Right atrium auricular region (tissue), 2 donors: ENCODE measurements at places on chromosomes 7 and 10.

DNA sequence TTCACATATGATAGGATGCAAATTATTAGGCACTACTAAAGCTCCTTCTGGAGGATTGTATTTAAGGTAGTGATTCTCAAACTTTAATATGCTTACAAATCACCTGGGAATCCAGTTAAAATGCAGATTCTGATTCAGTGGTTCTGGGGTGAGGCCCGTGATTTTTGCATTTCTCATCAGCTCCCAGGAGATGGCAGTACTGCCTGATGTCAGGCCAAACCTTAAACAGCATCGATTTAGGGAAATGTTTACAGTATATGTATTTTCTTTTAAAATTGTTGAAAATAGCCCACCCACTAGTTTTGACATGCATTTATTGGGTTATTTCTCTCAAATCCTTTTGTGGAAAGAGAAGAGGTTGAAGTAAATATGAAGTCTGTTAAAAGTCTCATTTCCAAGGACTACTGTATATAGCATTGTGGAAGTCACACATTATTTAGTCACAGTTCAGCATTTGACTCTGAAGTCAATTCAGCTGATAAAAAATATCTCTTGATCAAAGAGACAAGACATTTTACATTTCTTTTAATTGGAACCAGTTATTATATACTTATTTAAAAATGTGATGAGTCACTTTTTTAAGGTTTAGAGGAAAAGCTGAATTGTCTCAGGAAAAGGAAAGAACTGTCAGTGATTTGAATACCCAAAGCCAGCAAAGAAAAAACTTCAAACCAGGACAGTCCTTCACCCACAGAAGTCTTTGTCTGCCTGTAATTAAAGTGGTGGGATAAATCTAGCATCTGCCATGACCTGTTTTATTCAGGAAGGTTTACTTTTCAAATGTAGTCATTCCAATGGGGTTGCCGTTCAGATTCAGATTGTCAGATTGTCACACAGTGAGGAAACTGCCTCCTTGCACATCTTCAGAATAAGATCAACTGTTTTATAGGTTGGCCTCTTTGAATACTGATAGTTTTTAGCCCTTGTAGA, 21.1 kb upstream of the HBP1 start:
- no peak for DNase-seq

DNA sequence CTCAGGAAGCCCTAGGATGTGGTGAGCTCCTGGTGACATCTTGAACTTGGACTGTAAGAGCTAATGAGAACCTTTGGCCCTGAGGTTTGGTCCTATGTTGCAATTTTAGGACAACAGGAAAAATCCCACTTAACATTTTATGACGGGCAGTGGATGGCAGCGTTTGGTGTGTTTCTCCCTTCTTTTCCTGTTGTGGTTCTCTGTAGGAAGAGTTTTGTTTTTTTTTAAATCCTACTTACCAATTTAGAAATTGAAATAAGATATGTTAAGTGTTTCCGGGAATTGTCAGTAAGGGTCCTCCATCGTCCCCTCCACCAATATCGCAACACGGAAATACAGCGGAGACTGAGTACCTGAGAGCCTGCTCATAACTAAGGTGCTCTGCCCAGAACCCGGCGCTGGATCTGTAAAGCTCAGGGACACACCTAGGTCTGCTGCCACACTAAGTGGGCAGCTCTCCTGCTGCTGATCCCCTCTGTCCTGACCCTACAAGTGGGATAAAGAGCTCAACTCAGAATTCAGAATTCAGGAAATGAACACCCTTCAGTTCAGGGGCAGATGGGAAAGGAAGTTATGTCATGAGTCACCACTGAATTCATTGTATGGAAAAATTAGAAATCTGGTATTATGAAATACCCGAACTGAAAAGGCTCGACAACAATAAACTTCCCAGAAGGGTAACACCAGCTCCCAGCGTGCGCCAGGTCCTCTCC, 9.1 kb upstream of the PROSER2 start:
- DNase-seq: no peak

DNA sequence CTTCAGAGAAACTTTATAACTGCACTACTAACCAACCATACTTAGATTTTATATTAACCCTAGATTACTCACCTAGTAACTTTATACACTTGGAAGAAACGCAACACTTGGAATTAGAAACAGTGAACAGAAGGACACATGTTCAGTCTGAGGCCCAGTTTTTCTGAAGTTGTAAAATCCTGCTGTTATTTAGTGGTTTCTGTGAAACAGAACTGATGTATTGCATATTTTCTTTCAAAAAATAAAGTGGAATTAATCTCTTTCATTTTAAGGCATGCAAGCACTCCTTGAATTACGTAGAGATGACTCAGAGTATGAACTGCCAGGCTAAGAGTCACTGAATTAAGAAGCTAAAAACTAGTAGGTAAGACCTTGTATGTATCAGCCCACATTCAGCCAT, 215.8 kb downstream of the SKAP2 start:
- DNase-seq: no peak

GRCh38 chr7:44331682-44332081, 6.3 kb upstream of the CAMK2B start:
- no peak for DNase-seq

DNA sequence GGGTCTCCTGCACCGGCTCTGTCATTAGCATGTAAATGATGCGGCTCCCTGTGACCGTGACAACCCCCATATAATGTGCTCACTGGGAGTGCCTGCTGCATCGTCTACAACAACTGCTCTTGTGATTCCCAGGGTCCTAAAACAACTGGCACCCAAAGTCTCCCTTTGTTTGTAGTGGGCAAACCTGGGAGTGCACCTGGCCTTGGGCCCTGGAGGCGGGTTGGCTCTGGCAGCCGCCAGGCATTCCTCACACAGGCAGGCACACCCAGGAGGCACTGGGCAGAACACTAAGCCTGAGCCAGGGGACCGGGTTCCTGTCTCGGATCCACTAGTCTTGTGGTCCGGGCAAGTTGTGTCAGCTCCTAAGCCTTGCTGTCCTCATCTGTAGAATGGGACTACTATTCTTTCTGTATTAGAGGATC, 115.5 kb upstream of the GPR26 start:
- DNase-seq: no peak

- DNase-seq: no peak
These were observed 153.7 kb downstream of the DNAJB9 start for GRCh38 chr7:108723381-108723814.

GRCh38 chr7:33038639-33039038, 23.9 kb downstream of the NT5C3A start:
- DNase-seq: no peak

- DNase-seq: no peak
These were observed 16.1 kb upstream of the NKX6-2 start for GRCh38 chr10:132802048-132802447.

DNA sequence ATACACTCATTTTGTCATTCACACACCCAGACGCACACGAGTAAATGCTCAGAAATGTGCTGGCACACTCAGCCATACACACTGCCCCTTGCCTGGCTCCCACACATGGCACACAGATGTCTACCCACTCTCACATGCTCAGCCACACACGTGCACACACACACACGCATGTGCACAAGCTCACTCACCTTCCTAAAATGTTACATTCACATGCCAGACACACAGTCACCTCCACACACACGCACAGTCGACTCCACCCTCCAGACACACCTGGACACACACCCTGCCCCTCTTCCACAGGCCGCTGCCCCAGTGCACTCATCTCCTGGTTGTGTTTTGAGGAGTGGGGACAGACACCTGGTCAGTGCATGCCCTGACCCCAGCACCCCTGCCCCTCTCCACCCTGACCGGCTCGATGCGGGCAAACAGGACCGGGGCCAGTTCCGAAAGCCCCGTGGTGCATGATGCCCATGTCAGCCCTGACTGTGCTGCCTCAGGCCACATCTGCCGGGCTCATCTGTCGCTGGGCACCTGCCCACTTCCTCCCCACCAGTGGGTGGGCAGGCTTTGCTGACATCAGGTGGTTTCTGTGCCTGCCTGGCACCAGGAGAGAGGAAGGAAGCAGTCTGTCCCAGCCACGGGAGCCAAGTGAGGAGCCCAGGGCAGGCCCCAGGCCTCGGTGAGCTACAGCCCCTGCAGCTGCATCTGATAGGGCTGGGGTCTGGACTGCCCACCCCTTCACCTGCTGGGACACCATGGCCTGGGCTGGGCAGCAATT, 84.9 kb upstream of the ZNF716 start:
- DNase-seq: no peak

DNA sequence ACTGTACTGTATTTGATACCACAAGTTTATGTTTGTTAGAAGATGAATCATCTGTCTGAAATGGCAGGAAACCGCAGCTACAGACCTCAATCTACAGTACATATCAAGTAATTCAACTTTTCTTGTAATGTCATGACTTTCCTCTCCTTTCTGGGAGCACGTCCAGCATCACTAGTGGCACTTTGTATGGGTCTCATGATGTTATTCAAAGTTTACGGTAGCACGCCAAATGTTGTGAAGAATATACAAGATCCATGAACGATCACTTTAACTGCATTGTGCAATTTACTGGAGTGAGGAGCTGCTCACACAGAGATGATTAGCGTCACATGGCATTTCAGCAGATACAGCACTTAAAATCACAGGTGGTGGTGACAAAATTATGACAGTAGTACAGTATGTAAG, 257.8 kb upstream of the GNAI1 start:
- no peak for DNase-seq

- no peak for DNase-seq
These were observed 330.5 kb downstream of the DNAJB6 start for GRCh38 chr7:157667261-157667660.

DNA sequence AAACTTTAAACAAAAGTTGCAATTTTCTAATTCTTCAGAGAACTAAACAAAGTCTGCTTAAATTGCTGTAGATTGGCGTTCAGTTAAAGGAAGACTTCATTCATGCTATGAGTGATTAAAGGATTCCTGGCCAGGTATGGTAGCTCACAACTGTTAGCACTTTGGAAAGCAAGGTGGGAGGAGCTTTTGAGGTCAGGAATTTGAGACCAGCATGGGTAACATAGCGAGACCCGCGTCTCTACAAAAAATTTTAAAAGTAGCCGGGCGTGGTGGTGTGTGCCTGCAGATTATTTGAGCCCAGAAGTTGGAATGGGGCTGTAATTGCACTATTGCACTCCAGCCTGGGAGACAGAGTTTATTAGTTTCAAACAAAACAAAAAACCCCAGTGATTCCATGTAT, 13.5 kb upstream of the SCRN1 start:
- no peak for DNase-seq

- DNase-seq: no peak
These were observed 11.6 kb upstream of the NKX2-3 start for GRCh38 chr10:99520847-99521764.

DNA sequence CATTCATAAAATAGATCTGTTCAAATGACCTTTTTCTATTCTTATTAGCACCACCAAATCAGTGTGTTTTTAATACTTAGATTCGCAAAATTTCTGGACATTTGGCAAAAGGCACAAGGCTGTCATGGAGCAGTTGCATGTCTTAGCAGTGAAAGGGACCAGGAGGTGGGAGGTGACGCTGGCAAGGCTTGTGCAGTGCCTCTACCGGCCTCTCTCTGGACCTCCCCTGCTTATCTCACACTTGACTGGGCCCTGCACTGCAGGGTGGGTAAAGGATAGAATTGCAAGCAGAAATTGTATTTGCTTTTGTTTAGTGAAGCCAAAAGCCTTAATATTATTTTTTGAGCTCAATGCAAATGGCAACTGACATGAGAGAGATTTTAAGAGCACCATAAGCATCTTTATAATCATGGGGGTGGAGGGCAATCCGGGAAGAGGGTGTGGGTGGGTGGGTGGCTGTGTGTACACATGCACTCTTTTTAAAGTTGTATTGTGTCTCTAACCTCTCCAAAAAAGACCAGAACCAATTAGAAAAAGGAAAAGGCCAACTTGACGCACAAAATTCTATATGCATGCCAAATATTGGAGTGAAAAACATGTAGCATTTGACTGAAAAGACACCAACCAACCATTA, 106.3 kb downstream of the WNT2 start:
- no peak for DNase-seq

DNA sequence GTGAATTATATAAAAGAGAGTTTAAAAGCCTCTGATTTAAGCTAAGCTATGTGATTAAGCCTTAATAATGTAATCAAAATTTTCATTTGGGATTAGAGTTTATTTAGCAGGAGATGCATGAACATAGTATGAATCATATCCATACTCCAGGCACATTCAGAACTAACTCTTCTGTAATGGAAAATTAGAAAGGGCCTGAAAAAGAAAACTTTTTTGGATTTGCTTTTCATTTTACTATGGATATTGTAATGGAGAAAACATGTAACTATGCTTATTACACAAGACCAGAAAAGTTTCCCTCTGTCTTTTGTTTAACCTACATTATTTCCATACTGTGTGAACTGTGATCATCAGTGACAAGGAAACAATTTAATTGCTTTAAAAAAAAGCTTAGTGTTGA, 22.0 kb downstream of the TES start:
- DNase-seq: no peak

GRCh38 chr10:94607111-94607510, 61.5 kb downstream of the HELLS start:
- no peak for DNase-seq

- no peak for DNase-seq
These were observed 25.5 kb downstream of the JAZF1 start for GRCh38 chr7:28155019-28155660.

DNA sequence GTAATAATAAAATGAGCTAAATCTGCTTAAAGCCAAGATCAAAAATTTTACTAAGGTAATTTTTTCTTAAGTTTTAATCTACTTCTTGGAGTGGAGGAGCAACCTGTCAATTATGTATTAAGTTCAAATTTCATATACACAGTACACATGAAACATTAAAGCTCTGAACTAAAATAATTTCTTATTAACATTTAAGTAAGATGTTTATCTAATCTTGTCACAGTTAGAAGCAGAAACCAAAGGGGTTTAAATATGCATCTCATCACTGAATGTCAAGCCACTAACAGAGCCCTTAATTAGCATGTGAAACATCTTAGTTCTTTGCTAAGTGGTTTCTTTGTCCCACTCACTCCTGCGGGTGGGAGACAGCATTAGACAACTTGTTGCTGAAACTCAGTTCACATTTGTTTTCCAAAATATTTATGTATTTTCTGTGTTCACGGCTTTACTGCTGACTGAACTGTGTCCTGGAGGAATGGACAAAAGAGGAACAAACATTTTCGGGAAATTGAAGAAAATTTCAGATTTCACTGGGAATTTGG, 130.9 kb upstream of the MBL2 start:
- DNase-seq: no peak

DNA sequence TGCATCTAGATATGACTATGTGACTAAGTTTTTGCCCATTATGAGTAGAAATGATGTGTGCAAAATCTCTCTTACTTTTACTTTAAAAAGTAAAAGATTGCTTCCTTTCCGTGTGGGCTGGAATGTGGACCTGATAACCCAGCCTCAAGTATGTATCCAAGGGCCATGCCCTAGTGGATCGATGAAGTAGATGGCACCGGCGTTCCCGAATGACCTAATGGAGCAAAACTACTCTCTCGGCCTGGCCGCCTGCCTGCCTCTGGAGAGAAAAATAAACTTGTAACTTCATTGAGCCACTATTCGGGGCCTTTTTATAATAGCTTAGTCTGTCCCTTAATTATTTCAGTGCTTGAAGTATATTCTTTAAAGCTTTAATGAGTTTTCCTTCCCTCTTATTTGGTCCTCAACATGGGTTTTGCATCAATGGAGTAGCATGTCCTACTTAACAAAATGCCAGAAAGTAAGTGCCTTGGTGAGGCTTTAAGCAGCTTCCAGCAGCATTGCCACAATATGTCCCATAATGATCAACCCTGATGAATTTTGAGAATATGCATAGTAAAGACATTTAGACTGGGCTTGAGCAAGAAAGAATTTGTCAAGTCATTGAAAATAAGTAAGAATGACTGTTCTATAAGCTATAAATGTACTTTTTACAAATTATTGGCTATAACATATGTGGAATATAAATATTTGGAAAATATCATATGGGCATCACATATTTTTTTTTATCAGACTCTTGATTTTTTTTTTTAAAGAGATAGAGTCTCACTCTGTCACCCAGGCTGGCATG, 61.4 kb downstream of the PLXDC2 start:
- no peak for DNase-seq
